ENCODE measurements at places on chromosomes 13 and 19. TPM values are rescaled to one million over a fixed set of nuclear protein-coding genes. Genes with fewer than 3 reads are reported as not detected.

GRCh38 chr19:29162694-29163093, 50.3 kb downstream of the UQCRFS1 start:
- no peak for DNase-seq

Gene ZSCAN4
- total RNA-seq: not detected

Gene SLC27A5
- 7.9 TPM for total RNA-seq

Gene CXCL17
- total RNA-seq: 2.1 TPM

Gene MTMR6
- total RNA-seq: 14.0 TPM

DNA sequence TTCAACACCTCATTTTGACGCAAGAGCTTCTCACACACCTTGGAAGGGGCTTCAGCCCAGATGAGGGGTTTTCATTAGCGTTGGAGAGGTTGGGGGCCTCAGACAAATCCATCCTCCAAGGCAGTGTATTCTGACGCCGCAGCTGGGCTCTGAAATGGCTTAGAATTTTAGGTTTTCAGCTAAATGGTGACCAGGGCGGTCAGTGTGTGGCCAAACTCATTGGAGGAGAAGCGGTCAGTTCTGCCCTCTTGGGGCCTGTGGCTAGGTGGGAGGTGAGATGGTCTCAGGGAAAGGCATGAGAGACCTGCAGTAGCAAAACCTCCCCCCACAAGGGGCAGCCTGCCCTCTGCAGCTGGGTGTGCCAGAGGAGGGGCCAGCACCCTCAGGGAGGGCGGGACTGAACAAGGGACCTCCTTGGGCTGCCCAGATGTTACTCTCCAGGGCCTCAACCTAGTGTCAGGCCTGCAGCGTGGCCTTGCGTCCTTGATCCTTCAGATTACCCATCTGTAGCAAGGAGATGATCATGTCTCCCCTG, 155.8 kb downstream of the URI1 start:
- no peak for DNase-seq

- DNase-seq: no peak
Measured at GRCh38 chr13:108984251-108984920, 355.0 kb downstream of the MYO16 start.

GRCh38 chr19:11699931-11700794, 38.6 kb downstream of the ZNF823 start:
- DNase-seq: no peak

DNA sequence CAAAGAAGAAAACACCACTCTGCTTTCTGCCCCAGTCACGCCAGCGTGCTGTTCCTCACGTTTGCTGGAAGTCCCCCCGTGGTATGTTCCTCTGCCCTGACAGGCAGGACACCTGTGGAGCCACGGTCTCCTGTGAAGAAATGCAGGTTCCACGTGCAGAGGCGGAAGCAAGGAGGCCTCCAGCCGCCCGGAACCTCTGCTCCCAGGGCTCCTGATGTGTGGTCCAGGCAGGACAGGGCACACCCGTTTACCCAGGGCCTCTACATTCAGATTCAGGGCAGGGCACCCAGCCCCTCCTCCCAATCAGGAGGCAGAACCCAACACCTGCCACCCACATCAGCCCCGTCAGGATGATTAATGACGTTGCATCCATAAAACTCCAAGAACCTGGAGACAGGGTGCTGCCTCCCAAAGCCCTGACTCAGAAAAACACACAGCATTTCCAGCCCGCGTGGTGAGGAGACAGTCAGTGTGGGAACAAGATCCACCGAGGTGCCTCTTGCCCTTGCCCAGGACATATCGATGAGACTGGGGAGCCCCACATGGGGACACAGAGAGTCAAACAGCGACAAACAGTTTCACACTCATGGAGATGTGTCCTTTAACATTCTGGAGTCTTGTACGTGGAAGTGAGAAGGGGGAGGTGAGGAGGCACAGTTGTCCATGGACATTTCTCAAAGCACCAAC, 76.2 kb downstream of the COL4A1 start:
- DNase-seq: peak; percentile 8

Gene KRTDAP
- total RNA-seq: not detected

DNA sequence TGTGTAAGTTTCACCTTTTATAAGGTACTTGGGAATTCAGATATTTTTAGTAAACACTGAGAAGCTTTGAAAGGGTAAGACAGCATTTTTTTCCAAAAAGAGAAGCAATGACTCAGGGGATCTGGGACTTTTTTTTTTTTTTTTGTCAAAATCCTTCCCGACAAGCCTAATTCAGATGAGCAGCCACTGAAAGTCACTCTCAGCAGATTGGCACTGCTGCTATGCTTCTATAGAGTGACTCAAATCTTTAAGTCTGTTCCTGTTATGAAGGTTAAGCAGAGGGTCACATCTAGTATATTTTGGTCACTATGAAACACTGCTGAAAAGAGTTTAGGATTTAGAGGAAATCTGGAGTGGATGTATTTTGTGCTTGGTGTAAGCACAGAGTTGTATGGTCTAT, 571.1 kb downstream of the MYO16 start:
- DNase-seq: no peak

- DNase-seq: no peak
Measured at GRCh38 chr13:36275190-36276002, 22.2 kb downstream of the CCDC169 start.

DNA sequence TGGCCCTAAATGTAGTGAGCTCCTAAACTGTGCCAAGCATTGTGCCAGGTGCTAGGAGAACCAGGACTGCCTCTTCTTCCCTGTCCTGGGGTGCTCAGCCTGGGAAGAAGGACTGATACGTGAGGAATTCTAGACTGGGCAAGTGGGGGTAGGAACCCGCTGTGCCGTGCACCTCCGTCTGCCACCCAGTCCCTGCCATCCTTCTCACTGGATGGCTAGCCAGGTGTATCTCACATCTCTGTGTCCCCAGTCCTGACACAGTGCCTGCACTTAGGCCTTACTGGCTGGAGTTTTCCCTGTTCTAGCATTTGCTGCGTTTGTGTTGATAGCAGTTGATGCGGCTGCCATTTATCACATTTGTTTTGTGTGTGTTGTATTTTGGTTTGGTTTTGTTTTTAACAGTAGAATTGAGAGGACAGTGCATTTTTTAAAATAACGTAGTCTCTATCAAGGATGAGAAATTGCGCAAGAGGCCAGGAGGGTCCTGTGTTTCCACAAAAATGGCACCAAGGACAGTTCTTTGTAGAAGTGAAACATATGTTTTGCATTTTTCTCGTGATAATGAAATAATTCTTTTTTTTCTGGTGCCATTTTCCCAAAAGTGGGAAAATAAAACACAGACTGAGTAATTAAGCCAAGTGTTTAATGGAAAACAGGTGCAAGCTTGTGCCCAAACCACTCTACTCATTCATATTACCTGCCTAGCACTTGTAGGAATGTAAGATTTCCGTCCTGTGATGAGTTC, 4.7 kb upstream of the GPR183 start:
- DNase-seq: no peak

DNA sequence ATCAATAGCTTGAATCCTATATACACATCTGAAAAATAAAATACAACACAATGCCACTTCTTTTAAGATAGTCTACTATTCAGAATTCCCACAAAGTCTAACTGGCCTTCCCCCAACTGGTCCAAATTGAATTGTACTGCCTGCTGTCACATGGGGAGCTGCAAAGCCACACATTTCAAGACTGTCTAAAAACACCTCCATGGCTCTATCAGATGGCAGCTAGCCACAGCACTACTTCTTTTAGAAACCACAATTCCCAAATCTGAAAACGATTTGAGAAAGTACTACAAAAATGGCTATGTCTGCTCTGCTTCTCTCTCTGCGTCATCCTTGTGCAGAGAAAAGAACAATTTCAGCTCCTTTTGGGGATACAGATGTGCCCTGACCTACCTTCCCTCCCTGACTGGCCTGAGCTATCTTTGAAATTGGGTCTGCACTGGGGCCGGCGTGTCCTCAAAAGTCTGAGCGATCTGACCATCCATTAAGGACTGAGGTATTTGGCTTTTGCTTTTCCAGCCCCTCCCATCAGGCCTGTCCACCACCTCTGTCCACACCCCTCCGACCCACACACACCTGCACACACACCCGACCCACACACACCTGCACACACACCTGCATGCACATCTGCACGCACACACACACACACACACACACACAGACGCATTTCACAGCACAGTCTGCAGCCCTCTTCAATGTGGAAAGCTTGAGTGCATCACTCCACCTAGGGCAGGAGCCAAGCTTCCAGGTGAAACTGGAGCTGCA, 68.6 kb upstream of the IPO5 start:
- no peak for DNase-seq

- no peak for DNase-seq
Measured at GRCh38 chr19:2812414-2813234, 7.0 kb upstream of the ZNF554 start.

GRCh38 chr13:110215606-110216005, 91.4 kb downstream of the COL4A1 start:
- no peak for DNase-seq

Gene ZNF627
- 13.9 TPM for total RNA-seq

DNA sequence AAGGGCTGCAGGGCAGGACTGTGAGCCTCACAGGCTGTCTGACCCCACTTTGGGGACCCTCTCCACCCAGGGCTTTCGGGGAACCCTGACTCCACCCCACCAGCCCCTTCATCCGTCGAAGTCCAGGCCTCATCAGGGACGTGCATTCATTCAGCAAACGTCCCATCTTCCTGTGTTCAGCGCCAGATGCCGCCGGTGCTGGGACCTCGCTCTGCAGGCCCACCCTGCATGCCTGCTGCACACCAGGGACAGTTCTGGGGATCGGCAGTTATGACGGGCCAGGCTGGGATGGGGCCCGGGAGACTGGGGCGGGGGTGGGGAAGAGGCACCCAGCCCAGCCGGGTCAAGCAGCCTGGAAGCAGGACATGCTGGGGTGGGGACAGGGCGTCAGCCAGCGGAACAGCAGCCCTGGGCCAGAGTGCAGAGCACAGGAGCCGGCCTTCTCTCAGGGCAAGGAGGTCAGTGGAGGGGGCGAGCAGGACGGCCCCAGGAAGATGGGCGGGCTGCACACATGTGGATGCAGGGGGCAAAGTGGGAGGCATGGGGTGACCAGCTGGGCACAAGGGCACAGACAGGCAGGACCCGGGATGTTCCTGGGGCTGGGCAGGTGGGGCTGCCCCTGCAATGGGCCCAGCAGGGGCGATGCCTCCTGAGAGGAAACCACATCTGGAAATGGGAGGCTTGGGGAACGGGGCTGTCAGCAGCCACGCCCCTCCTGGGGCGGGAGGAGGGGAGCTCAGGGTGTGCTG, 5.1 kb downstream of the GAMT start:
- DNase-seq: no peak

DNA sequence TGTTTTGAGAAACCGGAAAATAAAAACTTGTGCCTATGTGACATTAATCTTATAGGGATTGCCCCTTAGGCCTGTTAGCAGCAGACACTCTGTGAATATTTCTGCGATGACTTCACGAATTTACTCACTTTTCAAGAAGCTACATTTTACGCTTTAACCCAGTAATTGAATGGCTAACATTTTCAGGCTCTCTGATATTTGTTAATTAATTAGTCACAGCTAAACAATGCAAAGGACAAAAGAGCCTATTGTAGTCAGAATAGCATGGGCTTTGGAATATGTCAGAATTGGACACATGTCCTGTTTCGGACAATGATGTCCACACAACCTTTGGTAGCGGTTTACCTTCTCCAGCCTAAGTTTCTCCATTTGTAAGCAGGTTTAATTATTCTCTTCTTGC, 506.6 kb downstream of the EFNB2 start:
- DNase-seq: no peak

Gene ZFP82
- total RNA-seq: 6.9 TPM

Gene CKM
- not detected for total RNA-seq

Gene SELENOV
- total RNA-seq: not detected

DNA sequence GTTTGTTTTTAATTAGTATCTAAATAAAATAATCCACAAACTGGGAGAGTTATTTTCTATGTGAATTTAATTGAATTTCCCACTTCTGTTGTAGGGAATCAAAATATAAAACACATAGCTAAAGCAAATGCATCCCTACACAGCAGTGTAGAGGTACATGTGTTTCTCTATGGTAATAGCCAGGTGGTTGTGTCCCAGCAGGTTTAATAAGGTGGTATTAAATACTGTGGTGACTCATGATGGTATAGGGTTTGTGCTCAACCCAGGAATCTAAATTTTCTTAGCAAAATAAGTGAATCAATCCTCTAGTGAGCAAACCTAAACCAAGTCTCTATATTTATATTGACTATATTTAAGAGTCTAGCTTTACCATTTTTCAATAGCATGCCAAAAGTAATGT, 30.0 kb downstream of the PCDH9 start:
- no peak for DNase-seq

GRCh38 chr19:12786141-12786870, 5.0 kb upstream of the JUNB start:
- peak; percentile 58 for DNase-seq

Gene DNM2
- 227 TPM for total RNA-seq

Gene MEF2B
- total RNA-seq: 4.3 TPM

- peak; percentile 83 for DNase-seq
Measured at GRCh38 chr19:51607920-51608562, 22.2 kb downstream of the SIGLEC5 start.

Gene TPTE2
- total RNA-seq: not detected

DNA sequence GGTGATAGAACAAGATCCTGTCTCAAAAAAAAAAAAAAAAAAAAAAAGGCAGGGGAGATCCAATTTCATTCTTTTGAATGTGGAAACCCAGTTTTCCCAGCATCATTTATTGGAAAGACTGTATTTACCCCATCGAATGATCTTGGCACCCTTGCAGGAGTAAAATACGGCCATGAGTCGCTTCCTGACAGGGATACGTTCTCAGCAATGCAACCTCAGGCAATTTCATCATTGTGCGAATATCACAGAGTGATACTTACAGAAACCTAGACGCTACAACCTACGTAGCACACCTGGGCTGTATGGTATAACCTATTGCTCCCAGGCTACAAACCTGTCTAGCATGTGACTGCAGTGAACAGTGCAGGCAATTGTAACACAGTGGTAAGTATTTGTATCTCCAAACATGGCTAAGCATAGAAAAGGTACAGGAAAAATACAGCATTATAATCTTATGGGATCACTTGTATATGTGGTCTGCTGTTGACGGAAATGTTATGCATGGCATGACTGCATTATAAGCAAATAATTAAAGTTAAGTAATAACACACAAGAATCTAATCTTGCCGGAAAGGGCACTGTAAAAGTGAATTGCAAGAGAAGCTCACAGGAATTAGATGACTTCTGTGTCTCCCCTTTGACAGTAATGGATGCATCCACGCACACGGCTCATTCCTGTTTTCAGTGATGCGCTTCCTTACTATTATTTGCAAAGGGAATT, 24.1 kb downstream of the RFX2 start:
- DNase-seq: no peak

Gene KLK14
- total RNA-seq: 0.63 TPM
